CD4-positive, alpha-beta T cell treated with Interleukin-4 for 4 hours (primary cell): ENCODE measurements at places on chromosomes 5 and 9.

- DNase-seq: no peak
Observed at GRCh38 chr9:36011379-36011778, 25.3 kb upstream of the RECK start.

- no peak for DNase-seq
Observed at GRCh38 chr9:133285252-133285775, 10.3 kb upstream of the ABO start.

GRCh38 chr5:76393035-76393680, 9.9 kb upstream of the IQGAP2 start:
- peak; percentile 51 for DNase-seq

- DNase-seq: no peak
Observed at GRCh38 chr9:18330401-18331309, 143.3 kb upstream of the ADAMTSL1 start.

DNA sequence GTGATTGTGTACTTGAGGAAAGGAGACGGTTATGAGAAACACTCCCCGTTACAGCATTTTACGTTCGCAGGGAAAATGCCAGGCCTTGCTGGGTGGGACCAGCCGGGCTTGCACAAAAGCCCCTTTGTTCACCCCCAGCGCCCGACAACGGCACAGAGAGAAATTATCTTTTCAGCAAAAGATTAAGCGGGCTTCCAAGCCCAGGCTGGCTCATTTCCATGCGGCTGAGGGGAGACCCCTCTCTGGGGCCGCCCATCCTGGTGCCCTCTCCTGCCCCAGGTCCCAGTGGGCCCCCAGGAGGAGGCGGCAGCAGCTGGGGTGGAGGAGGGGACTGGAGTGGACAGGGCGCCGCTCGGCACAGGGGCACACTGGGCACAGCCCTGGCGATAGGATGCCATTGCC, 50.8 kb upstream of the NOTCH1 start:
- DNase-seq: no peak

DNA sequence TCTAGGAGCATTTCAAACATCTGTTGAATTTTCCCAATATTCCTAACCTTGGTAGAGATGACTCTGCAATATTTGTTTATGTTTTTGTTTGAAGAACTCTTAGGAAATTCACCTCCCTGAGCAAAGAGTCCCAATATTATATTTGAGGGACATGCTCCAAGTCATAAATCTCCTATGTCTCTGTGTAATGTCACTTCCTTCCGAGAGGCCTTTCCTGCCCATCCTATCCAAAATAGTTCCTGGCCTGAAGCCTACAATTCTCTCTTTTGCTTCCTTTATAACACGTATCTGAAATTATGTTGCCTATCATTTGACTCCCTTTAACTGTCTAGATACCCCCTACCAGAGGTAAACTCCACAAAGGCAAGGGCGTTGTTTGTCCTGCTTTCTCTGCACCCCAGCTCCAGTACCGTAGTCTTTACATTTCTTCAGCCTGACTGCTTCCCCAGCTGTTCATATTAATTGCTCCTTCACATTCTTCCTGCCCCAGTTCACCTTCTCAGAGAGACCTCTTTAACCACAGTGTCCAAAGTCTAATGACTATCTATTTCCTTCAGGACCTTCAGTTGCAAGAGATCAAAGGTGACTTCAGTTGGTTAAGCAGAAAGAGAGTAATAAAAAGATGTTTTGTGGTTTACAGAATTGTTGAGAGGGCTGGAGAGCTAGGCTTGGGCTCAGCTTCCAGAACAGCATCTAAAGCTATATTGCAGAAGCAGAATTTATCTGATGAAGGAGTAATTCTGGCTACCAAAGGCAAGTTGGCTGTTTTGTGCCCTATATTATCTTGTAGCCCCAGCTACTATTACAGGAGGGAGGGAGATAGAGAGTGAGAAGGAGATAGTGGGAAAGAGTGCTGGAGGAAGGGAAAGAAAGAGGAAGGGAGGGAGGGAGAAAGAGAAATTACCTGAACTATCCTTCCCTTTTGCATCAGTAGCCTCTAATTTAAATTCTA, 109.3 kb upstream of the TMEM161B start:
- DNase-seq: no peak

- no peak for DNase-seq
Observed at GRCh38 chr5:146645342-146645741, 129.4 kb upstream of the GPR151 start.
